Stimulated activated CD8-positive, alpha-beta memory T cell treated with anti-CD3 and anti-CD28 coated beads, Interleukin-12 subunit alpha, Interleukin-12 subunit beta, amount 100 ng/mL, for 1 hour (primary cell): ENCODE measurements at places on chromosomes 4 and X.

GRCh38 chr4:122483481-122483880 lies 27.0 kb upstream of the IL2 start:
- no peak for DNase-seq

DNA sequence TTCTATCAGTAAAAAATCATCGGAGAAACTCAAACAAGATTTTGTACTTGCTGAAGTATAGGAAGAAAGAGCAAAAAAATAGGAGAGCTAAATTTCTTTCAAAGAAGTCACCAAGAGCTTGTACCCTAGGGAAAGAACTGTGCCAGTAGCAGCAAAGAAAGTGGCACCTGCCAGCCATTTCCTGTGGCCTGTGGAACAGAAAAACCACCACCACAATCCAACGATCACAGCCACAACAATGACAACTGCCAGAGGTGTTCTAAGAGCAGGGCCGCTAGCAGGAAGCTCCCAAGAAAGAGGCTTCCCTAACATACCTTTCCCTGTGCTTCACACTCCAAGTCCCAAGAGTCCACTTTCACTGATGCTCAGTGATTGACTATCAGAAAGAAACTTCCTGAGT lies 266.1 kb upstream of the GPC4 start:
- no peak for DNase-seq

DNA sequence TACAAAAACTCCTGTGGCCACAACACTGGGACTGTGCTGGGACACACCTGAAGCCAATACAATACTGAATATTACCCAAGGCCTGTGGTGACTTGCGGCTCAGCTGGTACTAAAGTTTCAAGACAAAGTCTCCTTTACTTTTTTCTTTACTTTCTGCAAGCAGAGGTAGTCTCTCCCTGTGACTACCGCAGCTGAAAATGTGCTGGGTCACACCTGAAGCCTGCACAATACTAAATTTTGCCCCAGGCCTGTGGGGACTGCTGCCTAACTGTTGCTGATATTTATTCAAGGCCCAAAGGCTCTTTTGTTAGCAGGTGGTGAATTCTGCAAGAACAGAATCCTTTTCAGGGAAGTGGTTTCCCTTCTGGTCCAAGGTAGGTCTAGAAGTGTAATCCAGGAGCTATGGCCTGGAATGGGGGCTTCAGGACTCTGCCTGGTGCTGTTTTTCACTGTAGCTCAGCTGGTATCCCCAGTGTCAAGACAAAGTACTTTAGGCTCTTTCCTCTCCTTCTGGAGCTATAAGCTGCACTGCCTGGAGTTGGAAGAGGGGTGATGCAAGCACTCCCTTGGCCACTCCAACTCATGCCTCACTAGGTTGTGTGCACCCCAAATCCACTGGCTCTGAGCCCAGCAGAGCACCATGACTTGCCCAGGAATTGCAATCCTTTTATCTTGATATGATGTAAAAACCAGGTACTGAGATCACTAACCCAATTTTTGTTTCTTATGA lies 489.4 kb downstream of the TECRL start:
- no peak for DNase-seq

DNA sequence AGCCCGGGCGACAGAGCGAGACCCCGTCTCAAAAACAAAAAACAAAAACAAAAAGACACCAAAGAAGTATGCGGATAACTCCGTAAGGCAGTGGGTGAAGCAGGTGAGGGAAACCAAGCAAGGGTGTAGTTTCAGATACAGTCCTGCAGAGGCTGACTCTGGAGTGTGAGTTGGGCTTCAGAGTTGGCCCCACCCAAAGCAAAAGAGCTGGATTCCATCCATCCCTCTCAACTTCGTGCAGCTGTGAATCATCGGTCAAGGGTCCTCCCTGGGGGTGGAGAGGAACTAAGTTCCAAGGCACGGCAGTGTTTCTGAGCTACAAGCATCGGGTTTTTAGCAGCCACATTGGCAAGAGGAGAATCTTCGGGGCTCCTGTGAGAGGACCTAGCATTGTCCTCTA lies 43.9 kb upstream of the FAM9A start:
- DNase-seq, result no peak

- no peak for DNase-seq
Measured at GRCh38 chr4:110798687-110799086, 175.8 kb upstream of the PITX2 start.

- no peak for DNase-seq
Measured at GRCh38 chr4:156888762-156889161, 82.8 kb downstream of the PDGFC start.

GRCh38 chr4:15836362-15836761 lies 58.2 kb downstream of the CD38 start:
- DNase-seq, result no peak

- DNase-seq, result no peak
Measured at GRCh38 chrX:132940727-132941327, 17.6 kb downstream of the HS6ST2 start.

DNA sequence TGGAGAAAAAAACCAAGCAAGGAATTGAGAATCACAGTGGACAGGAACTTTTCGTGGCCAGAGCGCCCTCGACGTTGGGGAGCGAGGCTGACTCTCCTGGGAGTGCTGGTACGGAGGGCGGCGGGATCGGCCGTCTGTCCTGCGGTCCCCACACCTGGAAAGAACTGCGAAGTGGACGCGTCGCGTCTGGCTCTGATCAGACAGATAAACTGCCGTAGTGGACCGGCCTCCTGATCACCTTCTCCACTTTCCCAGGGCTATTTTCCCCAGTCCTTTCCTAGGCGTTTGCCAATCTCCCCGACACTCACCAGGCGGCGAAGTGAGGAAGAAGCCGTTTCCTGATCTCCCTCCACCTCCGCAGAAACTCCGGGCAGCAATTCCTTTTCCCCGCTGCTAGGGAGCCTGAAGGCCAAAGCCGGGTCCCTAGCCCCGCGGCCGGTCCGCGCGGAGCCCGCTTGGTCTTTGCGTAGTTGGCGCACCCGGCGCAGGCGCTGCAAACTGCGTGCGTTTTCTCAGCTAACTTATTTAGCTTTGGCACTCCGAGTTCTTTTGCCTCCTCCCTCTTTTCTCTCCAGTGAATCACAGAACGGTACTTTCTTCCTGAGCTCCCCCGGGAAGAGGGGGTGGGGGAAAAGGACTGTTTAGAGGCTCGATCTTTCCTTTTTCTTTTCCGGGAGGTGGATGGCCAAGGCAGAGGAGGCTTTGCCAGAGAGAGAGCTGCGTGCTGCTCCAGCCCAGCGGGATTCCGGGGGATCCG lies at the start of gene ARSJ:
Gene ARSJ, minus strand, starts transcription at position 500 of the 757 bp plus-strand sequence. CDS start 813 bp downstream, outside the sequence.
- DNase-seq, result no peak

DNA sequence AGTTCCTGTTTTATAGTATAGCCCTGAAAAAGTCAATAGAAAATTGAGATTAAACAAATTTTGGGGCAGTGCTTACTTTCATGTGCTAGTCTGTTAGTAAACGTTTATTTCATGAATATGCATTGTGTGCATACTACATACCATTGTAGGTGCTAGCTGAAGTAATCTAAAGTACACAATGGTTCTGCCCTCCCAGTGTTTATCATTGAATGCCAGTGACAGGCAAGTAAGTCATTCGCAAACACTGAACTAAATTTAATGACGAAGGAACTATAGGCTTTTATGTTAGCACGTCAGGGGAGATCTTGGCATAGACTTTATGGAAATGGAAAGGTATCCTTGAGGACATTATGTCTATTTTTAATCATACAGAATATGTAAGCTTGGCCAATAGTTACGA lies 426.9 kb upstream of the EPHA5 start:
- no peak for DNase-seq

- DNase-seq, result no peak
Measured at GRCh38 chr4:165301833-165302232, 25.6 kb upstream of the MSMO1 start.

- no peak for DNase-seq
Measured at GRCh38 chr4:88573995-88574394, 18.3 kb upstream of the HERC3 start.

DNA sequence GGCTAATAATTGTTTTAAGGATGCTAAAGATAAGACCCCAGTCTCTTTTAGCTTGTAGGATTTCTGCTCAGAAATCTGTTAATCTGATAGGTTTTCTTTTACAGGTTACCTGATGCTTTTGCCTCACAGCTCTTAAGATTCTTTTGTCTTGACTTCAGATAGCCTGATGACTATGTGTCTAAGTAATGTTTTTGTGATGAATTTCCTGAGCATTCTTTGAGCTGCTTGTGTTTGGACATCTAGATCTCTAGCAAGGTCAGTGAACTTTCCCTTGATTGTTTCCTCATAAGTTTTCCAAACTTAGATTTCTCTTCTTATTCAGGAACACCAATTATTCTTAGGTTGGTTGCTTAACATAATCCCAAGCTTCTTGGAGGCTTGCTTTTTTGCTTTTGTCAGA lies 104.1 kb downstream of the ZNF518B start:
- DNase-seq, result no peak

DNA sequence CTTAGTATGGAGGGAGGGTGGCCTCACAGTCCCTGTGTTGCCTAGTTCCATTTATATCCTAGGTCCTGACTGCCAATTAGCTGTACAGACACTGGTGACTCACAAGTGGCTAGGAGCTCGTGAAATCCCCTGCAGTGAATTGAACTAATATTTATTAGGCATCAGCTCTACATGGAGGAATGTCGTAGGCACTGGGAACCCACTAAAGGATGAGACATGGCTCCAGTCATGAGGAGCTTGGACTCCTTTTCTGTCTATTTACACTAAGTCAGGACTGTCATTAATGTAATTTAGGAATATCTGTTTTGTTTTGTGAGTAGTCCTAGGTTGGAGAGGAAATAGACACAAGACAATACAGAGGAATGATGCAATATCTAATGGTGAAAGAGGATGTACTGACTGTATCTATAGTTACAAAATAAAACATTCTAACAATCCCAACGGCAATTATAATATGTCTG lies 67.7 kb downstream of the MID1IP1 start:
- DNase-seq, result no peak

DNA sequence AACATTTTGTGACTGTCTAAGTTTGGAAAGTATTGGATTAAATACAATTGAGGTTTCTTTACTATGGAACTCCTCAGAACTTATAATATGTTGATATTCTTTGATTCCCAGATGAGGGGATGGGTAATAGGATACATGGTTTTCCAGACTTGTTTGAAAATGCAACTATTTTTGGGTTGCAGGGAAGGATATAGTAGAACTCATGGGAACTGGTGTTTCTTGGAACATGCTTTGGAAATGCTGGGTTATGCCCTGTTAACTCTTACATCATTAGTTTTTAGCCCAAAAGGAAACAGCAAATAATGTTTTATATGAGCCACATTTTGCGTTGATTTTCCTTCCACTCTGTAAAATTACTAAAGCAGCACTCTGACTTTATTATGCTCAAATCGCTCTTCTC lies 41.9 kb downstream of the HPF1 start:
- DNase-seq, result no peak

DNA sequence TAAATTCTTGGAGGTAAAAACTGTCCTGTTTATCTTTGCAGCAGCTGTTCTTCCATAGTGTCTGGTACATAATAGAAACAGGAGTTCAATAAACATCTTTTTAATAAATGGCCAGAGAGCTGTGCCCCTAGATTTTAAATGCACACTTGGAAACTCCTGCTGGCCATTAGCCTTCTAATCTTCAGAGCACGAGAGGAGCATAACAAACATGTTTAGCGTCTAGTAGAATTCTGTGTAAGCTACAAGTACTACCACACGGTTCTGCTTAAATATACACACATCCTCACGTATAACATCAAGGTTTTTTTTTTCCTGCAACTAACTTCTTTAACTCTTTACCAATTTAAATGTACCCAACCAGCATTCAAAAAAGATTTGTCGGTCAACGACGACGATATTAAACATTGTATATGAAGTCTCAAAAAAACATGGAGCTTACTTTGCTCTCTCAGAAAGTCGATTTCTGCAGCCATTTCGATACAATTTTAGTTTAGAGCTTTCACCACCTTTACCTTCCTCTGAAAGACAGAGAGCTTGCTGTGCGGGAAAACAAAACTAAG lies 628 bp downstream of the SCLT1 start:
- no peak for DNase-seq

GRCh38 chrX:154090731-154091130 lies 6.8 kb downstream of the MECP2 start:
- DNase-seq, result no peak

GRCh38 chr4:67749286-67749685 lies 4.9 kb downstream of the GNRHR start:
- no peak for DNase-seq

DNA sequence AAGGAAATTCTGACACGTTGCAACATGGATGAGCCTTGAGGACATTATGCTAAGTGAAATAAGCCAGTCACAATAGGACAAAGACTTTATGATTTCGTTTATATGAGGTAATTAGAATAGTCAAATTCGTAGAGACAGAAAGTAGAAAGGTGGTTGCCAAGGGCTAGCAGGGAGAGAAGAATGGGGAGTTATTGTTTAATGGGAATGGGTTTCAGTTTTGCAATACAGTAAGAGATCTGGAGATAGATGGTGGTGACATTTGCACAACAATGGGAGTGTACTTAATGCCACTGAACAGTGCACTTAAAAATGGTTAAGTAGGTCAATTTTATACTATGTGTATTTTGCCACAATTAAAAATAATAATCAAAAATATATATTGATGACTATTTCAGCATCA lies 43.4 kb upstream of the TMEM154 start:
- DNase-seq, result no peak

DNA sequence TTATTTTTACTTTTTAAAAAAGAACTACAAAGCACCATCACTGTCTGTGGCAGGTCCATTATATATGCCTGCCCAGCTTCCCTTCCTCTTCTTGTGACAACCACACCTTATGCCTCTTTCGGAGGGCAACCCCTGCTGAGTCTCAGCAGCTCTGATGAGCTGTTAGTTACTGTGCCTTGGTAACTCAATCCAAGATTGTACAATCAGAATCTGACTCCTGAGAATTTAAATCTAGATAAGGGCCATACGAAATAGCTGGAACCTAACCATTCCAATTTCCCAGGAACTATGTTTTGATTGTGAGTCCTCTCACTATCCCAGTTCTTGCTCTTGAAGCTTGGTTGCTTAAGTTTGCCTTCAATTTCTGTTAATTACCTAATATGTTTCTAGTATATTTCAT lies 61.9 kb downstream of the ADAMTS3 start:
- DNase-seq, result no peak

- no peak for DNase-seq
Measured at GRCh38 chr4:16617435-16617834, 281.0 kb downstream of the LDB2 start.

- no peak for DNase-seq
Measured at GRCh38 chr4:86924811-86925210, 10.0 kb upstream of the AFF1 start.

- no peak for DNase-seq
Measured at GRCh38 chr4:56185901-56186300, 201.4 kb downstream of the AASDH start.

DNA sequence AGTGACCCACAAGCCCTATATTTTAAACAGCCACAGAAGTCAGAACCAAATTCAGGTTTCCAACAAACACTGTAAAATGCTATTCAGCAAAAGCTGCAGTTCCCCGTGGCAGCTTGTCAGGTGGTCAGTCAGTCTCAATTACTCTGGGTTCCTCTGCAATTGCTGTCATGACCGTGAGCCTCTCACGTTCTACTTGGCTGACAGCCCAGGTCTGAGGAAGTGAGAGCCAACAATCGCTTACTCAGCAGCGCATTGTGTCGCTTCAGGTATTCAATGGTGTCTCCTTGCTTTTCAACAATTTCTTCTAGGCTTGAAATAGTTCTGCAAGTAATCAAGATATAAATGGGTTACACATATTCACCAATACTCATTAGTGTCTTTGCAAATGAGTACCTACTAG lies 25.8 kb downstream of the TRIM75 start:
- no peak for DNase-seq

- DNase-seq, result no peak
Measured at GRCh38 chrX:15815779-15816437, 25.6 kb downstream of the ZRSR2 start.
